Amniotic stem cell (primary cell): ENCODE measurements at places on chromosomes 4 and X.

- peak; percentile 1 for DNase-seq
Observed at GRCh38 chrX:13029887-13030771, 14.3 kb downstream of the FAM9C start.

DNA sequence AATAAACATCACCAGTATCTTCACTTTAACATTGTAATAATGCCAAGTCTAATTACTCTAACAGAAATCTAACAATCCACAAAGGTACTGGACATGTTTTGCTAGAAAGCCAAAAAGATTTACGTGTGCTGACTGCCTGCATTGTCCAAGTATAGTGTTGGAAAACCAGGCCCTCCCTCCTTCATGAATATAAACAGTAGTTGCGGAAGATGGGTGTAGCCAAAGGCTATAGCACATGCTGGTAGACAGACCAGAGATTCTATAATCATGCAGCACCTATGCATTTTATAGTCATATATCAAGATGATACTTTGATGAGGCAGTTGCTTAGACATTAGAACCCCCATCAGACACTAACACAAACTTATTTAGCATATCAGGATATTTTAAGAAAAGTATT lies 22.6 kb downstream of the ZNF280C start:
- no peak for DNase-seq

DNA sequence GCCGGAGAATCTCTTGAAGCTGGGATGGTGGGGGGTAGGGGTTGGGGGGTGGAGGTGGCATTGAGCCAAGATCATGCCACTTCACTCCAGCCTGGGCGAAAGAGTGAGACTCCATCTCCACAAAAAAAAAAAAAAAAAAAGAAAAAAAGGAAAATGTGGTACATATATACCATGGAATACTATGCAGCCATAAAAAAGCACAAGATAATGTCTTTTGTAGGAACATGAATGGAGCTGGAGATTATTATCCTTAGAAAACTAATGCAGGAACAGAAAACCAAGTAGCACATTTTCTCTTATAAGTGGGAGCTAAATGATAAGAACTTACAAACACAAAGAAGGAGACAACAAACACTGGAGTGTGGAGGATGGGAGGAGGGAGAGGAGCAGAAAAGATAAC lies 188.5 kb downstream of the APBB2 start:
- no peak for DNase-seq

DNA sequence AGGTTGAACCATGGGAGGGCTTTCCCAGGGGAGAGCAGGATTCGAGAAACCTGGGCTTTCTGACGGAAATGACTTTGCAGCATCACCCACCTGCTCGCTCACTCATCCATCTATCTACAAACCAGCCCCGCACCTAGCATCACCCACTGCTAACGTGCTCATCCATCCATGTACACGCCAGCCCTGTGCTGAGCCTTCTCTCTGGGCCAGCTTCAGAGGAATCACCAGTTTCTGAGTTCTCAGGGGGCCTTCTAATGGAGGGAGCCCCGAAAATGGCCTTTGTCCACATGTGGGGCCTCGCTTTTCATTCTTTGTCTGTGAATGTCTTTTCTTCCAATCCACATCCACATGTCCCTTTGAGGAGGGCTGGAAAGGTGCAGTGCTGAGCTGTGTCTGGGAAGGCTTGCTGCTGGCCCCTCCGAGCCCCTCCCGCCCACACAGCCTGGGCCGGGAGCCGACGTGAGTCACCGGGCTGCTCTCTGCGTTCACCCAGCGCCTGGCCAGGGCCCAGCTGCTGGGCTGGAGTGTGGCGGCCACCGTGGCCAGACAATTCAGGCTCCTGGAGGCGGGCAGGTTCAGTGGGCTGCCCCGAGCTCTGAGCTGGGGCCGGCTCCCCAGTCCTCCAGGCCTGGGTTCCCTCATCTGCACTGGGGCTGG lies 14.7 kb downstream of the SORCS2 start:
- DNase-seq: peak; percentile 85

DNA sequence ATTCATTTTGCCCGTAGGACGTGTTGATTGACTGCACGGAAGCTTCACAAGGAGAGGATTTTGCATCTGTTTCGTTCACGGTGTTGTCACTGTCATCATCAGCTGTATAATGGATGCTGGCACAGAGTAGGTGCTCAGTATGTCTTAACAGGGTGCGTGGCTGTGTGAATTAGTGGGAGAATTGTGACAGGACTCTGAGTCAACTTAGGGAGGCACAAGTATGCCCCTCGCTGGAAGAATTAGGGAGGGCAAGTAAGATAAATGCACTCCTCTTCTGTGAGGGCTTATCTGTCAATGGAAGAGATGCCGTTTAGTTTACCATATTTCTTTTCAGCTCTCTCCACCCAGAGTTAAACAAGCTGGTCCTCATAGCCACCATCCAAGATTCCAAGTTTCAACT lies 107.2 kb downstream of the TRIML1 start:
- no peak for DNase-seq

- peak; percentile 18 for DNase-seq
Observed at GRCh38 chrX:48918643-48919340, at the start of gene PIM2. Gene PIM2 (minus strand): TSS chrX:48919024. CDS start chrX:48918834, 190 bp downstream.

GRCh38 chr4:100742045-100742444 lies 224.2 kb upstream of the EMCN start:
- peak; percentile 0 for DNase-seq
